ENCODE measurements at places on chromosomes 5 and 9. TPM values are rescaled to one million over a fixed set of nuclear protein-coding genes. Genes with fewer than 3 reads are reported as not detected.

CDH6 gene
- total RNA-seq = 10.8 TPM

SH3TC2 gene
- total RNA-seq = not detected

MAMDC2 gene
- 4.6 TPM for total RNA-seq

GZMA gene
- not detected for total RNA-seq

ADAMTSL1 gene
- 1.2 TPM for total RNA-seq

TTC1 gene
- total RNA-seq = 63.3 TPM

C9orf153 gene
- not detected for total RNA-seq

SEMA5A gene
- 4.3 TPM for total RNA-seq

SNCAIP gene
- 2.6 TPM for total RNA-seq

SPATA31E1 gene
- total RNA-seq = 0.09 TPM

All from H9 (cell line).